ENCODE measurements at places on chromosomes 4 and X. TPM values are rescaled to one million over a fixed set of nuclear protein-coding genes. Genes with fewer than 3 reads are reported as not detected.

GRCh38 chrX:108029928-108030711 lies 14.7 kb upstream of the VSIG1 start:
- DNase-seq: no peak
- H3K27me3 ChIP-seq: no peaks in the 10 kb centered on the region
- H3K27ac ChIP-seq: no peak overlapping the region
- no peaks in the 10 kb centered on the region for H3K4me1 ChIP-seq

DNA sequence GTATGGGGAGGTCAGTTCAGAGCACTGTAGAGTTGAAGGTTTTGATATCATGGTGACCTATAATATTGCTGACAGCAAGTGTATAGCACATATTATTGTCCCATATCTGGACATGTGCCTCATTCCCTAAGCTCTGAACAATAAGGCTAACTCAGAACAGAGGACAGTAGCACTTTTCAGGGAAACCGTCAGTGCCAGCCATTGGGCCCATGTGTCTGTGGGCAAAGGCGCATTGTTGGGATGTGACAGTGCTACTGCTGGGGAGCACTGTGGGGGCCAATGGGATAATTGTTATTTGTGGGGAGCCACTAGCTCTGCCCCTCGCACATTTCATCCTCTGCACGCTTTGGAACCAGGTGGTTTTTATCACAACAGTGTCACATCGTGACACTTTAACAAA lies 136.2 kb downstream of the ELOVL6 start:
- no peak overlapping the region for H3K27ac ChIP-seq
- H3K36me3 ChIP-seq: no peaks in the 10 kb centered on the region
- H3K4me3 ChIP-seq: no peak overlapping the region
- no peaks in the 10 kb centered on the region for H3K27me3 ChIP-seq
- peaks cover 15% of the 10 kb centered on the region for H3K4me1 ChIP-seq
- no peak for DNase-seq

Gene IL1RAPL1
- 3.3 TPM for total RNA-seq

Gene MAGEA10
- total RNA-seq: not detected

DNA sequence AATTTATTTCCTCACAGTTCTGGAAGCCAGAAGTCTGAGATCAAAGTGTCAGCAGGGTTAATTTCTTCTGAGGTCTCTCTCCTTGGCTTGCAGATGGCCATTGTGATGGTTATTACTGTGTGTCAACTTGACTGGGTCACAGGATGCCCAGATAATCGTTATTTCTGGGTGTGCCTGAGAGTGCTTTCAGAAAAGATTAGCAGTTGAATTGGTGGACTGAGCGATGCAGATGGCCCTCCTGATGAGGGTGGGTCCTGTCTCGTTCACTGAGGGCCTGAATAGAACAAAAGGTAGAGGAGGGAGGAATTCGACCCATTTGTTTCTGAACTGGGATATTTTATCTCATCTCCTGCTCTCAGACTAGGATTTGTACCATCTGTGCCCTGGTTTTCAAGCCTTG lies 15.7 kb downstream of the SMIM43 start:
- no peak overlapping the region for H3K4me3 ChIP-seq
- H3K27me3 ChIP-seq: no peaks in the 10 kb centered on the region
- no peak for DNase-seq
- H3K36me3 ChIP-seq: no peaks in the 10 kb centered on the region

DNA sequence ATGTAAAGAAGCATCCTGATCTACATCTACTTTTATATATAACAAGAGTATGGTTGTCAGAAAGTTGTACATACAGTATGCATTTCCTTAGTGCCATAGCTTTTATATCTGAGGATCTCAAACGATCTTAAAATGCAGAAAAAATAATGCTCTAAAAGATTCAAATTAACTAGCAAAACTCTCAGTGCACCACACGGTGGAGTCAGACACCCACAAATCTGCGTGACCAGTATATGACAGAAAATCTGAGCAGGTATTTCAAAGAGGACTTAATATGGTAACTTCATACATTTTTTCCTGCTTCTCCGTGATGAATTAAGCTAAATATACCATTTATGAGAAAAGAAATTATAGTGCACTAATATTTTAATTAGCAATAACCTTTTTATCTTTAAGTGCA lies 803.0 kb downstream of the DMD start:
- no peaks in the 10 kb centered on the region for H3K4me1 ChIP-seq
- H3K27me3 ChIP-seq: no peaks in the 10 kb centered on the region
- DNase-seq: peak; percentile 41
- H3K27ac ChIP-seq: no peak overlapping the region
- H3K36me3 ChIP-seq: no peaks in the 10 kb centered on the region

- no peak overlapping the region for H3K4me3 ChIP-seq
- H3K27ac ChIP-seq: no peak overlapping the region
- no peak for DNase-seq
- H3K4me1 ChIP-seq: no peaks in the 10 kb centered on the region
- H3K27me3 ChIP-seq: no peaks in the 10 kb centered on the region
These were observed 60.7 kb upstream of the HAND2 start for GRCh38 chr4:173590697-173591096.

Gene TBX22
- total RNA-seq: not detected

- H3K4me3 ChIP-seq: no peak overlapping the region
- H3K4me1 ChIP-seq: no peaks in the 10 kb centered on the region
- DNase-seq: no peak
- no peaks in the 10 kb centered on the region for H3K27me3 ChIP-seq
These were observed 72.9 kb downstream of the WDR19 start for GRCh38 chr4:39255266-39255665.

GRCh38 chr4:101954975-101955678 lies 164.6 kb downstream of the BANK1 start:
- H3K4me1 ChIP-seq: no peaks in the 10 kb centered on the region
- no peak overlapping the region for H3K27ac ChIP-seq
- H3K27me3 ChIP-seq: no peaks in the 10 kb centered on the region
- H3K36me3 ChIP-seq: no peaks in the 10 kb centered on the region

Gene BEND4
- total RNA-seq: 0.43 TPM

- no peaks in the 10 kb centered on the region for H3K36me3 ChIP-seq
- H3K27ac ChIP-seq: no peak overlapping the region
- H3K27me3 ChIP-seq: no peaks in the 10 kb centered on the region
- H3K4me3 ChIP-seq: no peak overlapping the region
- no peak for DNase-seq
- peaks cover 12% of the 10 kb centered on the region for H3K4me1 ChIP-seq
These were observed 6.8 kb downstream of the MMAA start for GRCh38 chr4:145625677-145626622.

DNA sequence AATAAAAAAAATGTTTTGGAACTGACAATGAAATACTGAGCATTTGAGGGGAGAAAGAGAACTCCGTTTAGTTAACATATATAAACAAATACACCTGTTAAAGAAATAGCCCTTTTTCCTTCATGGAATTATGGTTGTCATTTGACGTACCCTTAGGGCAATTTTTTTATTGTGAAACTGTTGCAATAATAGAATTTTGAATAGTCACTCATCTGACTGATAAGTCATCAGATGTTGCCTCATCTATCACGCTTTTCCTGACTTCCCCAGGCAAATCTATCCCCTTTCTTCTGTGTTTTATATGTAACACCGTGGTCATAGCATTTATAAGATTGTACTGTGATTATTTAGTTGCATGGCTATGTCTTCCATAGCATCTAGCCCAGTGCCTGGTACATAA lies 69.0 kb upstream of the HDAC8 start:
- H3K27ac ChIP-seq: no peak overlapping the region
- H3K36me3 ChIP-seq: no peaks in the 10 kb centered on the region
- no peaks in the 10 kb centered on the region for H3K27me3 ChIP-seq
- no peaks in the 10 kb centered on the region for H3K4me1 ChIP-seq
- no peak for DNase-seq
